ENCODE measurements at places on chromosomes 4 and X.

GRCh38 chrX:153412746-153413720, 1.8 kb downstream of the ZFP92 start:
- no peak for DNase-seq

GRCh38 chr4:80202190-80202711, 4.9 kb downstream of the PRDM8 start:
- peak; percentile 81 for DNase-seq

DNA sequence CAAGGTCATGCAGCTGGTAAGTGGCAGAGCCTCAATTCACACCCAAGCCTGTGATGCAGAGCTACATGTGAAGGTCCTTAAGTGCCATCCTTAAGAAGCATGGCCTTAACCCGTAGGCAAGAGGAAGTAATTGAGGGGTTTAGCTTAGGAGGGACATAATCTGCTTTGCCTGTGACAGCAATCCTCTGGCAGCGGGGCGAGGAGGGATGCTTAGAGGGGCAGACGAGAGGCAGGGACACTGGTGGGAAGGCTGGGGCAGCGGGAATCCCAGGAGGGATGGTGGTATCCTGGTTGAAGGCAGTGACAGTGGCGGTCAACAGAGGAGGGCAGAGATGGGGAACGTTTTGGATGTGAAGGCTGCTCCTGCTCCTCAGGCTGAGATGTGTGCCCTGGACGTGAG, 88.1 kb downstream of the EFNB1 start:
- DNase-seq = no peak

GRCh38 chr4:153087671-153088194, 116.5 kb upstream of the TRIM2 start:
- DNase-seq = no peak

GRCh38 chr4:145823743-145824142, 114.9 kb downstream of the ZNF827 start:
- DNase-seq = no peak

DNA sequence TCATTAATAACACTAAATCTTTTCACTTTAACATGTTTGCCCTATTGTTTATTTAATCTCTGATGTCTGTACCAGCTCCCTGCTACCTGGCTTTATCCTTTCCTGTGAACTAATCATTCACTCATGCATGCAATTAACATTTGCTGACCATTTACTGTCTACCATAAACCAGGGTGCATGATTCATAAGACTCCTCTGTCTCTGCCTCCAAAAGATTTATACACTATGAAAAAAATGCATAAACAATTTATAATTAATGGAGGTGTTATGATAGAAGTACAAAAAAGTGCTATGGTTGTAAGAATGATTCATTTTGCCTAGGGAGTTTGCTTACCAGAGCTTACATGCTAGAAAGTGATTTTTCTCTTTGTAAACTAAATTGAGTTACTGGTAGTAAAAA, 24.5 kb upstream of the CPEB2 start:
- DNase-seq = no peak

DNA sequence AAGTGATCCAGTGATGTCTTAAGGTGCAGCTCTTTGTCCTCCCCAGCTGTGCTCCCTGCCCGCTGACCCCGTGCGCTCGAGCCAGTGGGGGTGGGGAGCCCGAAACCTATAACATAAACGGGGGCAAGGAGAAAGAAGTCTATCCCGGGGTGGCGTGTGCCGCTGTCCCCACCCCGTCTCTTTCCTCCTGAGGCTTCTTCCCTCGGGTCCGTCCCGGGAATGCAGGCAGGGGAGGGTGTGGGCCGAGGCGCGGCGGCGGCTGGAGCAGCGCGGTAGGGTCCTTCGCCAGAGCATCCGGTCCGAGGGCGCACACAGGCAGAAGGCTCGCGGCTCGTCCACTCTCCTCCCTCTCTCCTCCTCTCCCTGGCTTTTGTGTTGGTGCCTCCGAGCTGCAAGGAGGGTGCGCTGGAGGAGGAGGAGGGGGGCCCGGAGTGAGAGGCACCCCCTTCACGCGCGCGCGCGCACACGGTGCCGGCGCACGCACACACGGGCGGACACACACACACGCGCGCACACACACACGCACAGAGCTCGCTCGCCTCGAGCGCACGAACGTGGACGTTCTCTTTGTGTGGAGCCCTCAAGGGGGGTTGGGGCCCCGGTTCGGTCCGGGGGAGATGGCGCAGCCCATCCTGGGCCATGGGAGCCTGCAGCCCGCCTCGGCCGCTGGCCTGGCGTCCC, at the start of gene RAB33A:
TSS of gene RAB33A (plus strand) at position 517 of the 681 bp plus-strand sequence. CDS start at position 618, 101 bp downstream.
- DNase-seq = peak; percentile 55

- DNase-seq = no peak
Measured at GRCh38 chr4:78669453-78669852, 106.7 kb upstream of the BMP2K start.

GRCh38 chr4:158873795-158874401, 105.1 kb downstream of the FNIP2 start:
- peak; percentile 19 for DNase-seq

GRCh38 chr4:6788123-6788522, 5.6 kb downstream of the KIAA0232 start:
- no peak for DNase-seq

GRCh38 chrX:46235778-46236177, 309.4 kb downstream of the ZNF674 start:
- no peak for DNase-seq

DNA sequence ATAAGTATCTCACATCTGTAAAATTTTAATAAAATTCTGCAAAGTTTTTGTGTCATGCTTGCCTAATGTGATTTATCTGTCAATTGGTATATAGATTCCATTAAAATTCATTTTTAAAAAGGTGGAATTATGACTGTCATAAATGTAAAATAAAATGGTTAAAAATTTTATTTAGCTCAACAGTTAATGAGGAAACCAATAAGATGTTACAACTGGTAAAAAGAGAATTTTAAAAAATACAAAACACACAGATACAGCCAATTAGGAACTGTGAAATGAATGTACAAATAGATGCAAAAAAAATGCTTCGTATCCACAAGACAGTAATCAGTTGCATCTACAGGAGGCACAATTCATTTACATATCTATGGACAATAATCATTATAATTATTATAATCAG, 297.6 kb downstream of the IL1RAPL1 start:
- DNase-seq = no peak

GRCh38 chr4:152848508-152848907, 68.8 kb downstream of the ARFIP1 start:
- DNase-seq = no peak

- no peak for DNase-seq
Measured at GRCh38 chr4:141375855-141376254, 155.2 kb downstream of the ZNF330 start.
